Subcutaneous adipose tissue (tissue), 4 donors: ENCODE measurements at places on chromosomes 6 and 20. TPM values are rescaled to one million over a fixed set of nuclear protein-coding genes. Genes with fewer than 3 reads are reported as not detected.

C6orf52 gene
- 1.3 TPM for total RNA-seq

SIGLEC1 gene
- 47.8 TPM for total RNA-seq

RIPOR3 gene
- total RNA-seq = 38.1 TPM

HTR1B gene
- total RNA-seq = not detected

RHAG gene
- not detected for total RNA-seq

PNPLA1 gene
- total RNA-seq = not detected

XPO5 gene
- total RNA-seq = 14.5 TPM

GMPR gene
- total RNA-seq = 6.8 TPM

NRSN1 gene
- total RNA-seq = not detected

TPX2 gene
- total RNA-seq = 4.4 TPM

FAM209B gene
- total RNA-seq = not detected

PNLDC1 gene
- total RNA-seq = not detected

SLC52A3 gene
- 0.66 TPM for total RNA-seq

LY6G5C gene
- 1.5 TPM for total RNA-seq

TMEM217 gene
- total RNA-seq = 0.34 TPM

TRAPPC3L gene
- not detected for total RNA-seq

UST gene
- total RNA-seq = 9.6 TPM

TREM2 gene
- total RNA-seq = 3.8 TPM

VARS1 gene
- 24.9 TPM for total RNA-seq

POM121L2 gene
- not detected for total RNA-seq

SLC4A11 gene
- not detected for total RNA-seq

HLA-DRB1 gene
- total RNA-seq = 86.9 TPM

SLC32A1 gene
- not detected for total RNA-seq

BAG2 gene
- 5.9 TPM for total RNA-seq

STMN3 gene
- total RNA-seq = 2.4 TPM

MATN4 gene
- 0.44 TPM for total RNA-seq

SLC22A2 gene
- total RNA-seq = not detected

LRFN2 gene
- not detected for total RNA-seq

MEI4 gene
- not detected for total RNA-seq

KCNB1 gene
- total RNA-seq = 13.7 TPM

CCM2L gene
- 1.5 TPM for total RNA-seq

C20orf96 gene
- total RNA-seq = 3.1 TPM

TCF21 gene
- total RNA-seq = 0.44 TPM

HDGFL1 gene
- total RNA-seq = not detected

ADGRB3 gene
- 1.8 TPM for total RNA-seq

TPD52L1 gene
- total RNA-seq = 36.3 TPM

KIF13A gene
- total RNA-seq = 56.8 TPM

SYNCRIP gene
- total RNA-seq = 84.3 TPM

SEC63 gene
- 39.0 TPM for total RNA-seq

TREML4 gene
- total RNA-seq = not detected

NDUFAF5 gene
- 12.3 TPM for total RNA-seq

CLPSL2 gene
- not detected for total RNA-seq

SIRPB1 gene
- 48.3 TPM for total RNA-seq

TSPO2 gene
- not detected for total RNA-seq

NTSR1 gene
- total RNA-seq = not detected

PRR18 gene
- total RNA-seq = not detected

KCNQ2 gene
- not detected for total RNA-seq

PIGU gene
- 6.2 TPM for total RNA-seq

BANF2 gene
- total RNA-seq = not detected

PLEKHG1 gene
- total RNA-seq = 39.1 TPM

CST4 gene
- not detected for total RNA-seq

IL17F gene
- total RNA-seq = not detected

SNTA1 gene
- 77.7 TPM for total RNA-seq

VSX1 gene
- total RNA-seq = not detected

CST2 gene
- total RNA-seq = not detected

RBPJL gene
- total RNA-seq = not detected

RFX6 gene
- not detected for total RNA-seq

ERVFRD-1 gene
- not detected for total RNA-seq

DEFB124 gene
- not detected for total RNA-seq

PSMB9 gene
- 21.6 TPM for total RNA-seq
